ENCODE measurements at places on chromosomes 13 and 19.

DNA sequence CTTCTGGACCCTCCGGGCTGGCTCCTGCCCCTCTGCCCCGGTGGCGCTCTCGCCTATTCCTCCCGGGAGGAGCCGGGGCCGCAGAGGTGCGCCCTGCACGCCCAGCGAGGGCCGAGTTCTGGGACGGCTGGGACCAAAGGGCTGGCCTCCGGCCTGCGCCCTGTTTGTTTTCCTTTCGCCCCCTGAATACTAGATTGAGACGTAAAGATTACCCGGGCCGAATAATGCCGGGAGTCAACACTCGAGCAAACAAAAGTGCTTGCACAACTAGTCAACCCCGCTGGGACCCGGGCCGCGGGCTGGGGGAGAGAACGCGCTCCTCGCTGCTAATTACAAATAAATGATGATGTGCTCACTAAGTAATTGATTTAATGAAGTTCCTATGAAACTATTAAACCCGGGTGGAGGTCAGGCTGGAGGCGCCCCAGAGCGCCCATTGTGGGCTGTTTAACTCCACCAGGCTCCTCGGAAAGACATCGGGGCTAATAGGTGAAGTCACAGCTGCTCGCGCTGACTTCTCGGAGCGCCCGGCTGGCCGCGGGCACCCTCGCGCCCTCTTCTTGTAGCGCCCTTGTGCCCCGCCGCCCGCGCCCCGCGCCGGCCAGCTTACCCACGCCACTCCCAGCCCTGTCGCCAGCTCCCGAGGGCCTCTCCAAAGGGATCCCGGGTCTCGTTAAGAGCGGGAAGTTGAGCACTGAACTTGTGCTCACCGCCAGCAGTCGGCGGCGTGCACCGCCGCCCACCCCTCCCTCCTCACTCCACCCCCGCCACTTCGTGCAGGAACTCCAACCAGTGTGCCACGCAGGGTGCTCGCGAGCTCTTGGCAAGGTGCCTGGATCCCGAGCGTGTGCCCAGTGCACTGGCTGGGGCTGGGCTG is 14.9 kb downstream of the ZIC5 start:
- DNase-seq, result no peak

DNA sequence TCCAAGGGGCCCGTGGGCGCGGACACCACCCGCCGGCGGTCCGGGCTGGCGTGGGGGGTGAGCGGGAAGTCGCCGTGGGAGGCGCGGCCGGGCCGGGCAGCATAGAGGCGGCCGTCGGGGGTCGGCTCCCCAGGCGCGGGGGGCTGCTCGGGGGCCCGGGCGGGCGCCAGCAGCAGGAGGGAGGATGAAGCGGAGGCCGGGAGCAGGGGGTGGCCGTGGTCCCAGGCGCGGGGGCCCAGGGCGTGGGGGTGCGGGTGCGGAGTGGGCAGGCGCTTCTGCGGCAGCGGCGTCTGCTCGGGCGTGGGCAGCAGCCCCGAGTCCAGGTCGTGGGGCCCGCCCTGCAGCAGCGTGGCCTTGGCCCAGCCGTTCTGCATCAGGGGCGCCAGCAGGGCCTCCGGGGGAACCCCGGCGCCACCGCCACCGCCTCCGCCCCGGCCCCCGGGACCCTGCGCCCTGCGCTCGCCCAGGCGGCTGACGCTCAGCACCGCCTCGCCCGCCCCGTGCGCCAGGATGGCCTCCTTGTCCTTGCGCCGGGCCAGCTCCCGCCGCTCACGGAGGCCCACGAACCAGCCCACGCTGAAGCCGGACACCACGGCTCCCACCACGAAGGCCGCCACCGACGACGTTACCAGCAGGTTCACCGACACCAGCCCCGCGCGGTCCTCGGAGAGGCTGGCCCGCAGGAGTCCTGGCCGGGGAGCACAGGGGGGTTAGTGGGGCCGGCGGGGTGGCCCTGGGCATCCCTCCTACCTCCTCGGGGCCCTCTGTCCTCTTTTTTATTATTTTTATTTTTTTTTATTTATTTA is 4.2 kb upstream of the LRG1 start:
- no peak for DNase-seq

GRCh38 chr13:91349992-91350911 is 2.8 kb downstream of the MIR17HG start:
- no peak for DNase-seq

DNA sequence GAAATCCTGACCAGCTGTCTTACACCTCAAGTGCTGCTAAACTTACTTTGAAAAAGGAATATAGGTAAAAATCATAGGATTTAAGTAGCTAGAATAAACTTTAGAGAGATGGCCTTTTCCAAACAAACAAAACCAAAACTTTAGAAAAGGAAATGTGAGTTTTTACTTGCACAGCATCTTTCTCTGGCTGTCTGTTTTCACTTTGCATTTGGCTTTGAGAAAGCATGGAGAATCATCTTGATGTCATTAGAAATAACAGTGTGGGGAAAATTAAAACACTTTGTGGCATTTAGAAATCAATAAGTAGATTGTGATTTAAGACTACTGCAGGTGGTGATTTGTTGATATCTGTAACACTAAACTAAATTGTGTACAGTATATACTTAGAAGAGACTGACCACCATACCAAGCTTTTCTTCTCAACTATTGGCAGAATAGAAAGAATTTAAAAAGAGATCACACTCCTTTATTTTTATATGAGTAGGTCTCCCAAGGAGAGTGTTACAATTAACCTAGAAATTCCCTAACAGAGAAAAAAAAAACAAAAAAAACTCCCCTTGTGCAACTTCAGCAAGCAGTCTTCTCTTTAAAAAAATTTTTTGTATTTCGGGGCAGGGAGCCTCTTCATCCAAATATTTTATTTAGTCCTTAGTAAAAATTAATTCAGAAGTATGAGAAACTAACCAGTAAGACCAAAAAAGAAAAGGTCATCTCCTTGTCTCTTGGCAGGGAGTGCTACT is 6.1 kb downstream of the WDFY2 start:
- no peak for DNase-seq

DNA sequence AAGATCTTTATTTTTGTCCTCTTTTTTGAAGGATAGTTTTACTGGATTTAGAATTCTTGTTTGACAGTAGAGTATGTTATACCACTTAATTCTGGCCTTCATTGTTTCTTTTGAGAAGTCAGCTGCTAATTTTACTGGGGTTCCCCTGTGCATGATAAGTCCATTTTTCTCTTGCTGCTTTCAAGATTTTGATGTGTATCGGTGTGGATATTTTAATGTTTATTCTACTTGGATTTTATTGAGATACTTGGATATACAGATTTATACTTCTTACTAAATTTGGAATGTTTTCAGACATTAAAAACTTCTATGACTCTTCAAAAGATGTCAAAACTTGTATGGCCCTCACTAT is 86.9 kb downstream of the URI1 start:
- no peak for DNase-seq

GRCh38 chr19:29845574-29846176 is 33.9 kb downstream of the CCNE1 start:
- DNase-seq, result no peak

DNA sequence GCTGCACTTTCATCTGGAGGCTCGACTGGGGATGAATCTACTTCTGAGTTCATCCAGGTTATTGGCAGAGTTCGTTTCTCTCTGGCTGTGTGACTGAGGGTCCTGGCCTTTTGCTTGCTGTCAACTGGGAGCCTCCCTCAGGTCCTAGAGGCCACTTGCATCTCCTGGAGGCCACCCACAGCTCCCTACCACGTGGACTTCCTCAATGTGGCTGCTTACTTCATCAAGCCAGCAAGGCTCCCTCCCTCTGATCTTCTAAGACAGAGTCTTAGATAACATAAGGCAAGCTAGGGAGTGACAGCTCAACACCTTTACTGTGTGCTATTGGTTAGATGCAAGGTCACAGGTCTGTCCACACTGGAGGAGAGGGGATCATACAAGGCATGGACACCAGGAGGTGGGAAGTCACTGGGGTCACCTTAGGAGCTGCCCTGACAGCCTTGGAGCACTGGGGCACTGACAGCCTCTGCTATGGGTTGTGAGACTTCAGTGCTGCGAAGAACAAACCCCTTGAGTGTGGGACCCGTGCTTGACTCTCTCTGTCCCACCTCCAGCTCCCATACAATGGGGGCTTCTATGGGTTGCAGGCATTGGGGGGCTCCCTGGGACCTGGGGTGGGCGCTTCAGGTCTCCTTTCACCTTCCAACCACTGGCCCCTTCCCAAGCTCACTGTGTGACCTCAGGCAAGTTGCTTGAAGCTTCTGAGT is 5.3 kb downstream of the FAM187B start:
- no peak for DNase-seq
